ENCODE measurements at places on chromosomes 2 and 18. TPM values are rescaled to one million over a fixed set of nuclear protein-coding genes. Genes with fewer than 3 reads are reported as not detected.

AQP12B gene
- not detected for total RNA-seq

DNA sequence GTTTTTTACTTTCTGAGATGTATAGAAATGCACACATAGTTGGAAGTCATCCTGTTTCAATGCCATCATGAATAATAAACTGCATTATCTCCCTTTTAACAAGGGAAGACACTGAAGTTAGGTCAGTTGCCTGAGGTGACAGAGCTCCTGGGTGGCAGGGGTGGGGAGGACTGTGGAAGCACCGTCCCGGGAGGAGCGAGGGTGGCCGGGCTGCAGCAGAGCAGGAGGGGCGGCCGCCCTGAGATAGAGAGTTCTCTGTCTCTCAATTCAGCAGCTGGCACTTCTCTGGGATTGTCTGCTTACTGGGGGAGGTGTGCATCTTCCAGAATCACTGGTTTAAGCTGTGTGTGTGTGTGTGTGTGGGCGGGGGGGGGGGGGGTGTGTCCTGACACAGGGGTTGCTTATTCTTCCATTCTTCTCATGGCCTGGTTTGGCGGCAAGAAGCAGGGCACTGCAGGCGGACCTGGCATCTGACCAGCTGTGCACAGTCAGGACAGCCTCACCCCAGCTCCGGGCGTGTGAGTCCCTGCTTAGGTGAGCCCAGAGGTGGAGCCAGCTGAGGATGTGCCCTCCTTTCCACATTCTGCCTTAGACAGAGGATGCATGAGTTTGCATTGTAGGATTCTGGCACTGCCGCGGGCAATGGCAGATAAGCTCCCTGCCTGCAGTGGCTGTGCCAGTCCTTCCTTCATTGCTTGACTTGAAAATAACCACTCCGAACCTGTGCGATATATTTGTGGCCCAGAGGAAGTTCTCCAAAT lies 40.4 kb downstream of the VWA3B start:
- DNase-seq = no peak

GRCh38 chr2:32711219-32711618 lies 83.4 kb downstream of the TTC27 start:
- DNase-seq = no peak

SPOPL gene
- 18.6 TPM for total RNA-seq

- no peak for DNase-seq
These were observed 317.2 kb downstream of the TSN start for GRCh38 chr2:122072666-122073065.
